ENCODE measurements at places on chromosomes 1 and 21.

- DNase-seq = no peak
These were observed 53.4 kb upstream of the RPL11 start for GRCh38 chr1:23638188-23638619.

GRCh38 chr1:2301607-2302291, 73.6 kb downstream of the SKI start:
- no peak for DNase-seq

- DNase-seq = peak; percentile 69
These were observed 21.6 kb upstream of the BCL10 start for GRCh38 chr1:85297855-85298629.

GRCh38 chr1:202143011-202143767, 1.3 kb downstream of the ARL8A start:
- DNase-seq = no peak

- no peak for DNase-seq
These were observed 1.4 kb downstream of the WDTC1 start for GRCh38 chr1:27235827-27236226.

- no peak for DNase-seq
These were observed 2.0 kb upstream of the ZNF678 start for GRCh38 chr1:227561241-227561907.

DNA sequence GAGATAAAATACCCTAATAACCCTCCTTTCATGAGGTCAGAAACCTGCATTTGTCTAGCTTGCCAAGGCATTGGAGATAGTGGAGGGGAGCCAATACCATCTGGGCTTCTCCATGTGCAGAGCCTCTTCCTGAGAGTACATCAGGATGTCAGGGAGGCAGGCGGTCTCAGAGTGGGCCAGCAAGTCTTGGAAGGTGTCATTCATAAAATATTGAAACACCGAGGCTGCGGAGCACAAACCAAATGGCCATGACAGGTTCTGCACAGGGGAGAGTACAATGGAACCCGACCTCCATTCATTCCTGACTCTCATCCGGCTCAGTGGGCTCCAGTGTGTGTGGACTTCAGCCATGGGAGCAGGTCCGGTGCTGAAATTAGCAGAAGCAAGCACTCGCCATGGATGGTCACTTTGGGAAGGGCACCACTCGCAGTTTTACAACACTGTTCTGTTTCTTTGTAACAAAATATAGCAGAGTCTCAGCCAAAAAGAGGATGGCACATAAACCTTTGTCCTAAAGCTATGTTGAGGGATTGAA, 446.6 kb downstream of the SIPA1L2 start:
- DNase-seq = no peak

- DNase-seq = no peak
These were observed 14.5 kb downstream of the SLC25A33 start for GRCh38 chr1:9553736-9554144.
